ENCODE measurements at places on chromosomes 5 and 9.

- no peak for DNase-seq
These were observed 680.4 kb upstream of the ITGA1 start for GRCh38 chr5:52107210-52107905.

- no peak for DNase-seq
These were observed 6.8 kb downstream of the ABCA1 start for GRCh38 chr9:104921067-104921741.

- peak; percentile 48 for DNase-seq
These were observed 128.3 kb upstream of the TBC1D2 start for GRCh38 chr9:98383758-98384157.

DNA sequence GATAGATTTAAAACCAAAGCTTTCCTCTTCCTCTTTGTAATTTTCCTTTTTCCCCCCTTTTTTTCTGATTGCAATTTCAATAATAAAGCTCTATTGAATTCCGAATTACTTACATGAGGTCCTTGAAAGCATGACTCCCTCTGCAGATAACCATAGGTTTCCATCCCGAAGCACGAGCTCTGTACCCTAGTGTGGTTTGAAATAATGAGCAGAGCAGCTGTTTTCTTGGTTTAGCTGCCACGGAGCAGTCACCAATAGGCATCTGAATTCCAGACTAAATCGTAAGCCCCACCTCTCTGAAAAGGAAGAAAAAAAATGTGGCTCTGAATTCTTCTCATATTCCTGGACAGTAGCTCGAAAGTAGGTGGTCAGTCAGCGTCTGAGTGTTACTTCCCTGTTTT is 18.5 kb upstream of the GNE start:
- peak; percentile 36 for DNase-seq

GRCh38 chr5:61342071-61342501 is 10.0 kb downstream of the ZSWIM6 start:
- no peak for DNase-seq

DNA sequence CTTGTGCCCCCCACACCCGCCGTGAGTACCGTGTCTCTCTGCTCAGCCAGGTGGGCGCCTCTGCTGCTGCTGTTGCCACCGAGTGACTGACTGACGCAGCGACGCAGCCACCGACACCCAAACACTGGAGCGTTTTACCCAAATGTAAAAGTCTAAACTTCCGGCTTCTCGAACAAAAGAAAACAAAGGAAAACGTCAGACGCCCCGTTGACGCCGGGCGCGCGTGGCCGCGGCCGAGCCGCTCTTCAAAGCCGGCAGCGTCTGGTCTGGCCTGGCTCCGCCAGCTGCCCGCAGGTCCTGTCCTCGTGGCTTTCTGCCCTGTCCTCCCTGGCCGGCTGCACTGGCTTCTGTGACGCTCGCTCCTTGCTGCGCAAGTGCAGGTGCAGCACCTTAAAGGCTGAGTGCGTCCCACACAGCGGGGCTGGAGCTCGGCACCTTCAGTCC is 41.4 kb upstream of the CLPTM1L start:
- peak; percentile 77 for DNase-seq

DNA sequence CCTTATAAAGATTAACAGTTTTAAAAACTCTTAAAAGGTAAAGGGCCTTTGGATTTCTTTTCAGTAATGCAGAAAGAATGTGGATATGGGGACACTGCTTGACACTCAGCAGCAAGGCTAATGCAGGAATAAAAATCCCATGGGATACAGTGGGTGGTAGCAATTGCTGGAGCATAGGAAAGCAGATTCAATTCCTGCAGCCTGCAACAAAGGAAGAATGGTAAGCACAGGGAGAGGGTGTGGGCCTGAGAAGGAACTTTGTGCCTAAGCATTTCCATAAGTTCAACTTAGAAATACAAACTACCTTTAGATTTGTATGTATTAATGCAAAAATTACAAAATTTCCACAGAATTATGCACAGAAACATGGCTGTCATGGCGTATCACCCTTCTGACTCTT is 65.8 kb upstream of the CDK5RAP2 start:
- no peak for DNase-seq
